ENCODE measurements at places on chromosomes 3 and 15.

- DNase-seq = no peak
Observed at GRCh38 chr3:126870608-126871210, 112.2 kb upstream of the PLXNA1 start.

GRCh38 chr15:85404918-85405866 is 24.8 kb downstream of the AKAP13 start:
- no peak for DNase-seq

DNA sequence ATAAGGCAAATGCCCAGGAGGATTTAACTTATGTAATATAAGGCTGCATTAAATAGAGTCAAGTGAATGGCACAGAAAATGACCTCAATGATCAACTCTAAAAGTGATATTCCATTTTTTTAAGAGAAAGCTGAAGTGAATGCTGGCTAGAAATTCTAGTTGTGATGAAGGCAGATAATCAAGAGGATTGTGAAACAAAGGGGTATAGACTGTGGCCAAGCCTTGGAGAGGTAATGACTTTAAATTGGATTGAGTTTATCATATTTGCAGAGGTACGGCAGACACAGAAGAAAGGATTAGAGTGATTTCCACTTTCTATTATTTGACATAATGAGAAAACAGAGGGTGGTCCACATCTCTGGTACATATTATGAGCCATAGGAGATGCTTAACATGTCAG is 269.2 kb downstream of the MECOM start:
- no peak for DNase-seq

GRCh38 chr15:39267685-39268084 is 313.2 kb upstream of the THBS1 start:
- no peak for DNase-seq

DNA sequence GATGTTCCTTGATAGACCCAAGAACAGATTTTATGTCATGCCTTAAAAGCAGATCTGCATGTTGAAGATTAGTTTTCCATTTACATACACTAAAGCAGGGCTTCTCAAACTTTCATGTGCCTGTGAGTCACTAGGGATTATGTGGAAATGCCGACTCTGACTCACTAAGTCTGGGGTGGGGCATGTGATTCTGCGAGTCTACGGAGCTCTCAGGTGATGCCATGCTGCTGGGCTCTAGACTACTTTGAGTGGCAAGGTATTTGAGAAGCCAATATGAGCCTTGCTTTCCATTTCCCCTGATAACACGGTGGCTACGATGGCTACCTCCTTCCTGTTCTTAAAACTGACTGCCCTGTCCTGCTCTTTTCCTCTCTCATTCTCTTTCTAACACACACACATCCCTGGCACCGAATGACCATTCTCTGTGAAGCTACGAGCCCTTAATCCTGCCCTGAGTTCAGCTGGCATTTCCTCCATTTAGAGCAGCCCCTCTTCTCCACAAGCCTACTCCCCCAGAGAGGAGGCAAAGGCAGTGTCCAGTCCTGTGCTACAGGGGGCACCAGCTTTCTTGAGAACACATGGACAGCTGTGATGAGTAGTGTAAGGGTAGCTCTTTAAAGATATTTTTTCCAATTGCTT is 39.7 kb upstream of the PYGO1 start:
- DNase-seq = peak; percentile 67

GRCh38 chr3:4320096-4320911 is 17.1 kb downstream of the SETMAR start:
- no peak for DNase-seq

- DNase-seq = no peak
Observed at GRCh38 chr3:171086914-171087313, 60.4 kb upstream of the SLC2A2 start.

DNA sequence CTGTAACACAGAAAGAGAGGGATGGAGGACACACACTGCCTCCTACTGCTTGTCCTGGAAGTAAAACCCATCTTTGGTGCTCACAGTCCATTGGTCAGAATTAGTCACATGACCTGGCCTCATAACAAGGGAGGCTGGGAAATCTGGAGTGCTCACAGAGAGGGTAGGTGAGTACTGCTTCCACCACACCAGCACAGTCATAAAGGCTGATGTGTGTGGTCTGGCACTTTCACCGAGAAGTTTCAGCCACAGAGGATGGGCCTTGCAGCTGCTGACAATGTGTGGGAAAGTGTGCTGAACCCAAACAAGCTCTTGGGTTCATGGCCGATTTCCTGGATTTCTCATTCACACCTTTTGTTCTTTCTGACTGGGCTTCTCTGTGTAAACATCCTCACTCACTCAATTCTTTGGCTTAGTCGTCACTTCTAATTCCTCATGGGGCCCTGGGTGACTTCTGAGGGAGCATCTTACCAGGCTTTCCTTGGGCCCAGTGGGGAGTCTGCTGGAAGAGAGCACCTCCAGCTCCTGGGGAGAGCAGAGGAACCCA is 100.7 kb downstream of the ASB7 start:
- no peak for DNase-seq

DNA sequence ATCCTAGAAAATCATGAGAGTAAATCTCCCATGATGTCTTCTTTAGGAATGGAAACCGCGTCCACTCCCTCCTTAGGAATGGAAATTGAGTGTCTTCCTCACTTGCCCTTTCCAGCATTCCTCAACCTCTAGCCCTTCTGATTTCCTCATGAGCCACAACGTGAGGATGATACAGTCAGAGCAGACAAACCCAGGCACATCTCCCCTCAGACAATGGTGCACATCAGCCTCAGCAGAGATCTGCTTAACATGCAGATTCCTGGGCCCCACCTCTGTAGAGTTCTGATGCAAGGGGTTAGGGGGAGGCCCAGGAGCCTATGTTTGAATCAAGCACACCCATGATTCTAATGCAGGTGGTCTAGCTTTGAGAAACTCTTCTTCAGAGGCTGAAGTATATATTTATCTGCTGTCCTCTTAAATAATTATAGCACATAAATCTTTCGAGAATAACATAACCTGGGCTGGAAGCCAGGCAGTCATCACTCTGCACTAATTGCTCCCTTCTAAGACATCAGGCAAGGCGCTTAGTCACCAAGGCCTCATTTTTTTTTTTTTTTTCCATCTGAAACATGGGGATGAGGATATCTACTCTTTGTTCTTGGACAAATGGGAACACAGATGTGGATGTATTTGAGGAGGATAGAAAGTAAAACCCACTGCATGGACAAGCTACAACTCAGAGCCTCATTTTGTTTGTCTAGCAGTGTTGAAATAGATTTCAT is 81.7 kb downstream of the PRICKLE2 start:
- peak; percentile 25 for DNase-seq

- peak; percentile 3 for DNase-seq
Observed at GRCh38 chr15:76217029-76217881, 94.0 kb downstream of the ETFA start.

GRCh38 chr15:70348226-70348543 is 250.5 kb upstream of the TLE3 start:
- DNase-seq = no peak

DNA sequence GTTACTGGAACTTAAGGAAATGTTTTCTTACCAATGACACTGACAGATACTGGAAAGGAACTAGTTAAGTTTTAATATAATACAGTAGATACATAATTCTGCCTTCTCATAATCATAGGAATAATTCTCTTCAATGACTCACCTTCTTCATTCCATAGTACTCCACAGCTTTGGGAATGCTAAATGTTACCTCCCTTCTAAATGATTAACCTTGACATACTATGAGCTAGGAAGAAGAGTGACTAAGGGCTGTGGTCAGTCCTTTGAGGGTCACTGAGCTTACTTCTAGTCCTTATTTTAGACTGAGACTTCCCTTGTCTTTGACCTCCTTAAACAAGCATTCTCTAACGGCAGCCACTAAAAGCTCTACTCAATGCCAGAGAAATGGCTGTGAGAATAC is 69.6 kb upstream of the PPIB start:
- no peak for DNase-seq

DNA sequence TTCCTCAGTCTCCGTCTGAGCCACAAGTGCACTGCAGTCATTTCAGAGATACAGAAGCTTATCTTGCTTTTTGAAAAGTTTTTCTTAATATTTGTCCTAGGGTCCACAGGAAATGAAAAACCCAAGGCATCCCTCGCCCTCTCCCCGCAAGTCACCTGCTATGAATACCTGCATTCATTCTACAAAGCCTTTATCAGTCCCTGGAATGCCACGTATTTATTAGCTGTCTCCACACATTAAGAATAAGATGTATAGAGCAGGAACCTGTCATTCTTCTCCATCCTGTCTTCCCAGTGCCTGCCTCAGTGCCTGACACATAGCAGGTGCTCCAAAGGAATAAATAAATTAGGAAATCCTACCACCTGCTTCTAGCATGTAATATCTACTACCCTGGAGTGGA is 73.3 kb upstream of the ICE2 start:
- DNase-seq = no peak

DNA sequence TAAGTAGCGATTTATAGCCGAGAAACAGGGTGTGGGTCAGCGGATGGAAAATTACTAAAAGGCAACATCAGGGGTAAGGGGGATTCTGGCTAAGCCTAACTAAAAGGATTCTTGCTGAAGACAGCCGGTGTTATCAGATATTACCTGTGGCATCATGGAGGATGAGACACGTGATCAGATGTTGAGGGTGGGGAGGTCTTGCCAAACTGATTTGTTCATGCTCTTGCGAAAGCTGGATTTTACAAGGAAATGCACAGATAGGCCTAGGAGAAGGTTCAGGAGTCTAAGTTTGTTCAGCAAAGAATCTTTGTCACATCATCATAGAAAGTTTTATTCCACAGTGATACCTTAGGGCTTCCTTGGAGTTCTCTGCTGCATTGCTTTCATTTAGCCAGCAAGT is 396.8 kb upstream of the TBL1XR1 start:
- DNase-seq = no peak

GRCh38 chr3:184372296-184372821 is 5.6 kb downstream of the THPO start:
- no peak for DNase-seq

GRCh38 chr15:39358441-39359041 is 222.3 kb upstream of the THBS1 start:
- DNase-seq = no peak

GRCh38 chr3:197440717-197441303 is 115.0 kb downstream of the BDH1 start:
- no peak for DNase-seq

GRCh38 chr15:81516461-81516860 is 142.4 kb upstream of the TMC3 start:
- DNase-seq = peak; percentile 14

DNA sequence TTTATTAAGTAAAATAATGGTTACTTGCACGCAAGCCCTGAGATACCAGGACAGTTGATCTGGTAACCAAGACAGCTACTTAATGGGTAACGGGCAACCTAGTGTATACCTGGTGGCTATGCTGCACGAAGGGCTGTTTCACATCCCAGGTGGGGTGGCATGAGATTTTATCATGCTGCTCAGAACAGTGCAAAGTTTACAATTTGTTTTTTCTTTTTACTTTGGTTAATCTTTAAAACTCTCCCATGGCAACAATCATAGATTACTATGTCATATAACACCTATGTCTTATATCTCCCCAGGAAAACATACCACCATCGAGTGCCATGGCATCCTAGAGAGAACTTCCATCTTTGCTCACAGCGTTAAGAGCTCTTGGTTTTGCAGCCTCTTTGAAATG is 32.2 kb upstream of the SLC28A1 start:
- no peak for DNase-seq

DNA sequence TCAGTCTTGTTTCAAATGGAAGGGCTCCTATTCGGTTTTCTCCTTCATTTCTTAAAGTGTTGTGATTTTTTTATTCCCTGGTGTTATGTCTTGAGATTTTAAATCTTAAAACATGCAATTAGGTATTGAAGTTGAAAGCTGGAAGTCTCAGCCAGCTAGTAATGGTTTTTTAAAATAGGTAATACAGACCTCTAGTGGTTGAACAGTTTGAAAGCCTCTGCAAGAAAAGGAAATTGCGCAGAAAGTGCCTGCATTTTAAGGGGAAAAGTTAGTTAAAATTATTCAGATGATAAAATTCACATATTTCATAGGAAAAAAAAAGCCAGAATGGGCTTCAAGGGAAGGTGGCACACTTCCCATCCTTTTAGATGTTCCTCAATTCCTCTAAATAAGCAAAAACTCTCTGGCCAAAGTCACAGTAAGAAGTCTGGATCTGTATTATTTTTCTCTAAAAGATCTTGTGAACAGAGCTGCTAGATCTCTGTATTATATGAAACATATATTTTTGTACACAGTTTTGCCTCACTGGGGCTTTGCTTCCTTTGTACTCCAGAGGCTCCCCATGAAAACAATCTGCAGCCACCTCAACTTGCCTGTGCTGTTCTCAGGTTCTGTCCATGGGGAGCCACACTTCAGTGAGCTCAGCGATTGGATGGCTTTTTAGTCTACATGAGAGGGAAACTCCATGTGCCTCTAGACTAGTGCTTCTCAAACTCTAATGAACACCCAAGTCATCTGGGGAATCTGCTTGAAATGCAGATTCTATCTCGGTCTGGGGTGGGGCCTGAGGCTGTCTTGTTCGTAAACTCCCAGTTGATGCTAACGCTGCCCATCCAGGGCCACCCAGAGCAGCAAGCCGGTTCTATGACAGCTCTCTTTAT is 21.5 kb downstream of the AGTR1 start:
- no peak for DNase-seq
